Mucosa of descending colon (tissue), 3 donors: ENCODE measurements at places on chromosomes 11 and 22. TPM values are rescaled to one million over a fixed set of nuclear protein-coding genes. Genes with fewer than 3 reads are reported as not detected.
A peak's percentile ranks its signal among the peaks of the same experiment; 100 is the strongest.

GRCh38 chr11:43376065-43376464 is 17.3 kb downstream of the TTC17 start:
- DNase-seq: no peak

GRCh38 chr11:125071846-125072217 is 8.7 kb downstream of the SLC37A2 start:
- no peak for DNase-seq

GRCh38 chr22:33270596-33270995 is 212.4 kb upstream of the SYN3 start:
- no peak for DNase-seq

- peak; percentile 16 for DNase-seq
These were observed 7.0 kb upstream of the MPPED1 start for GRCh38 chr22:43404673-43405385.

The ZBTB16 gene
- total RNA-seq: 4.9 TPM

The BAIAP2L2 gene
- total RNA-seq: 63.7 TPM

The XNDC1N gene
- total RNA-seq: 11.7 TPM
